Psoas muscle (tissue), 8 donors: ENCODE measurements at places on chromosomes 7 and 10.

DNA sequence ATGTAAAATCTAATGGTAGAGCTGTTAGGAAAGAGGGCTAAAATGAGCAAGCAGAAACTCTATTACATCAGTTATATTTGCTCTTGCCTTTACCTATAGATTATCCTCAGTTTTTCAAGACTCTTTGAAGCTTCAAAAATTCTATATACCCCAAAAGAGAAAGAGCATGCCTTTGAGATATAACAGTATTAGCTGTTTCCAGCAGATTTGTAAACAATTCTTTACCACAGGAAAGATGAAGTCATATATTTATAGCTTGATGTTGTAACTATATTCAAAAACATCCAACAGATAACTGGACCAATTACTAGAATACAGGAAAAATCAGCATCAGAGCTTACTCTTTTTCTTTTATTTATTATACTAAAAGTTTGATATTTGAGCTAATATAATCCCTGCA lies 416.2 kb upstream of the TPK1 start:
- no peak for DNase-seq
- H3K27ac ChIP-seq, result no peak overlapping the region
- no peaks in the 10 kb centered on the region for H3K27me3 ChIP-seq
- H3K4me3 ChIP-seq, result no peak overlapping the region

DNA sequence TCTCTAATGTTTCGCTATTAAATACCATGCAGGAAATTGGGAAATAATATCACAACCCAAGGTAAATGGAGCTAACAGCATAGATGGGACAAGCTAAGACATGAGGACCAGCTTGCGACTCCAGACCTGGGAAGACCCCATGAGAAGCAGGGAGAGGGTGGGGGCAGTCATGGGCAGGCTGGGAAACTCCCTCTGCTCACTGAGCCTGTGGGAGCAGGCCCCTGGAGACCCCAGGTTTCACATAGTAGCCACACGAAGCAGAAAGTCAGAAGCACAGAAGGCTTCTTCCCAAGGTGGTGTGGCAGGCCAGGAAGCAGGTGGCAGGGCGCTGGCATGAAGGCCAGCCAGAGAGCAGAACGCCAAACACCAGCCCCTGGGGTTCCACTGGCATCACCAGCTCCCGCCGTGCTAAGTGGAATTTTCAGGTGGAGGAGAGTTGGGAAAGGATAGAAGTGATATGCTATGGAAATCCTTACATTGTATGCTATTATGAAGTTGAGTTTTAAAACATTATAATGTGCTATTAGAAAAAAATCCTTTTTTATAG lies 99.9 kb upstream of the RNF32 start:
- H3K27me3 ChIP-seq, result no peaks in the 10 kb centered on the region
- no peaks in the 10 kb centered on the region for H3K36me3 ChIP-seq
- DNase-seq, result no peak
- H3K27ac ChIP-seq, result no peak overlapping the region
- no peaks in the 10 kb centered on the region for H3K4me1 ChIP-seq

GRCh38 chr7:153541903-153542302 lies 510.3 kb upstream of the DPP6 start:
- H3K27me3 ChIP-seq, result no peaks in the 10 kb centered on the region
- DNase-seq, result no peak
- H3K4me3 ChIP-seq, result no peak overlapping the region
- H3K27ac ChIP-seq, result no peak overlapping the region

DNA sequence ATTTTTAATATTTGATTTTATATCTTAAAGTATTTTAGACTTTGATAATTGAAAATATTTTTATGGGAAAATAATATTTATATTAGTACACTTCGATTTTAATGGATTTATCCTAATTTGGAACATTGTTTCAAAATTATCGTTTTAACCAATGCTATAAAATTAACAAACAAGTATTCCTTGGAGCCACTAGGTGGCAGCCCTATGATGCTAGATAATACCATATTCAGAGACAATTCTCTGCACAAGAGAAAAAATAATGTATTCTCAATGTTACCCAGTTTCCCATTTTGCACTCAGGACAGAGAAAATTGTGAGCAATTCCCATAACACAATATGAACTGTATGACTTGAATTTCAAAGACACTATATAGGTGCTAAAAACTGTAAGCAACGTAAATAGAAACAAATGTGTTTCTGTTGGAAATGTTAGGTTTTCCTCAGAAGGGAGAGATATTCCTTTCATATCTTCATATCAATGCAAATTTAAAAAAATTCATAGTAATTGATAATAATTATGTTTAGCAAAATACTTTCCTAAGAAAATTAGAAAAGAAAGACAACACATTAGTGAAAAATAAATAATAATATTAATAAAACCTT lies 237.8 kb downstream of the SEMA3E start:
- no peak overlapping the region for H3K27ac ChIP-seq
- H3K36me3 ChIP-seq, result no peaks in the 10 kb centered on the region
- no peaks in the 10 kb centered on the region for H3K4me1 ChIP-seq

DNA sequence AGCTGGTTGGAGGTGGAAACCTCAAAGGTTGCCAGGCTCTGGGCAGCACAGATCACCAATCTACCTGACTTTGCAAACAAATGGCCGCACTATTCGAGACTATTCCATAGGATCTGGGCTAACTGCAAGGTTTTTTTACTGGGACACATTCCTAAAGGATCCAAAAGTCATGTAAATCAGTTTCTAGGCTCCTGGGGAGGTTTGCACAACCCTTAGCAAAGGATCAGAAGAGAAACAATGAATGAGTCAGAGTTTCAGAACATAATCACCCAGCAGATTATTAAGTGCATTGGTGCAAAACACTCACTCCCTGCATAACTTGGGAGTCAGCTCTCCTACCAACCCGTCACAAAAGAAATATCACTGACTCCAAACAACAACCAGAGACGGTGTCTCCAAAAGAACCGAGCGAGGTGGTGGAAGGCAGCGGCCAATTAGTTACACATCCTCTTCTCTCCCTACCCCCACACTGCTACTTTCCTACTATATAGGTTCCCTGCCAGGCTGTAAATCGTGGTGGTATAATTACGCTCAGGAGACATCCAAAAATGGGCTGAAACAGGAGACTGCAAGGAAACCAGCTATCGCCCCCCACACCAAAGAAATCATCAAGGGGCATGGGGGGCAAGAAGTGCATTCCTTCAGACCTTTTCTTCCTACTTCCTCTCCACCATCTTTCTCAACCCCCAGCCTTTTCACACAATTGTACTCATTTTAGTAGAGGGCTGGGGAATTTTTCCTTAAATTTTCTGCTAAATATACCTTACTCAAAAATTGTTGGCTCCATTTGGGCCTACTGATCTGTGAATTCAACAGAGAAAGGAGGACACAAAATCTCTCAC lies 3.2 kb downstream of the UBE2H start:
- H3K4me3 ChIP-seq, result peak overlapping the region; percentile 97
- no peaks in the 10 kb centered on the region for H3K36me3 ChIP-seq
- H3K27ac ChIP-seq, result peak overlapping the region; percentile 98
- no peaks in the 10 kb centered on the region for H3K27me3 ChIP-seq
- peaks cover 28% of the 10 kb centered on the region for H3K4me1 ChIP-seq

- no peaks in the 10 kb centered on the region for H3K4me1 ChIP-seq
- no peaks in the 10 kb centered on the region for H3K36me3 ChIP-seq
- H3K27ac ChIP-seq, result no peak overlapping the region
- no peak for DNase-seq
- no peaks in the 10 kb centered on the region for H3K27me3 ChIP-seq
- no peak overlapping the region for H3K4me3 ChIP-seq
These were observed 97.0 kb downstream of the BMS1 start for GRCh38 chr10:42879380-42880254.

- H3K36me3 ChIP-seq, result no peaks in the 10 kb centered on the region
- no peaks in the 10 kb centered on the region for H3K4me1 ChIP-seq
- H3K27ac ChIP-seq, result no peak overlapping the region
- no peak overlapping the region for H3K4me3 ChIP-seq
These were observed 127.7 kb upstream of the PRR15 start for GRCh38 chr7:29435902-29436301.

GRCh38 chr7:157012113-157012547 lies 1.7 kb upstream of the MNX1 start:
- DNase-seq, result no peak
- H3K4me1 ChIP-seq, result peaks cover 6% of the 10 kb centered on the region
- peaks cover 97% of the 10 kb centered on the region for H3K27me3 ChIP-seq
- H3K36me3 ChIP-seq, result no peaks in the 10 kb centered on the region
- H3K4me3 ChIP-seq, result no peak overlapping the region

DNA sequence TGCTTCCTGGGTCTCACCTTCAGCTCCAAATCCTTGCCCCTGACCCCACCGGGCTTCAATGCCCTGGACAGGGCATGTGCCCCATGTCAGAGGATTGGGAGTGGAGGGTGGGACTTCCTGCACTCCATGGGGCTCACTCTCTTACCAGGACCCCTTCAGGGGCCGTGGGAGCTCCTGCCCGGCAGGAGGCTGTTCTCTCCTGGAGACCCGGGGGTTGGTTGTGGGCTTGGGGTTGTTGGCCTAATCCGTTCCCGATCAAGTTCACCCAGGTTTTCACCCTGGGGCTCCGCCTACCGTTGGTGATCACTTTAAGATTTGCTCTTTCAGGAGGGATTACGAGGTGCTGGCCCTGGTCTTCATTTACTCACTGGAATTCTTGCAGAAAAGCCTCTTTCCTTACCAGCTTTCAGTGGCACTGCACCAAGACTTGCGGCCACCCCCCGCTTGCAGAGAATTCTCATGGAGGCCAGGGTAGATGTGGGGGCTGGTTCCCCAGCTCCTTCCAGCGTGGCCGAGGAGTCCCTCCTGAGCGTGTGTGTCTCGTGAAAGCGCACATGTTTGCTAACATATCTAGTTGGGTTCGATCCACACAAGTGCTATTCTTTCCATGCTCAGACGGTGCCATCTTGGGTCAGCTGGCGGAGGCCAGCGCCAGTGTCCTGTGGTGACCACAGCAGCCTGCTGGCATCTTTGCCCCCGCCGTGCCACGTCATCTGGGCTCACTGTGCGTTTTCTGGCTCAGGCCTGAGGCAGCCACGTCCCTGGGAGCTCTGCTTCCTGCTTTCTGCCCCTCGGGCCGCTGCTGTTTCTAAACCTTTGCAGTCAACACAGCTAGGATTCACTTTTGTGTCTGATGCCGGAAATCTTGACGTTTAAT lies 15.6 kb downstream of the PWWP2B start:
- H3K36me3 ChIP-seq, result no peaks in the 10 kb centered on the region
- H3K4me3 ChIP-seq, result no peak overlapping the region
- peak; percentile 90 for DNase-seq

- H3K4me3 ChIP-seq, result peak overlapping the region; percentile 31
- H3K27ac ChIP-seq, result peak overlapping the region; percentile 74
- no peak for DNase-seq
- H3K36me3 ChIP-seq, result no peaks in the 10 kb centered on the region
- H3K27me3 ChIP-seq, result no peaks in the 10 kb centered on the region
These were observed 24.6 kb downstream of the HIPK2 start for GRCh38 chr7:139753081-139753692.

GRCh38 chr7:41093141-41093540 lies 609.7 kb downstream of the INHBA start:
- H3K4me1 ChIP-seq, result no peaks in the 10 kb centered on the region
- no peak overlapping the region for H3K4me3 ChIP-seq
- H3K27ac ChIP-seq, result no peak overlapping the region
- H3K27me3 ChIP-seq, result no peaks in the 10 kb centered on the region
- H3K36me3 ChIP-seq, result no peaks in the 10 kb centered on the region

- H3K27ac ChIP-seq, result no peak overlapping the region
- H3K4me1 ChIP-seq, result peaks cover 14% of the 10 kb centered on the region
- no peaks in the 10 kb centered on the region for H3K27me3 ChIP-seq
- H3K36me3 ChIP-seq, result no peaks in the 10 kb centered on the region
These were observed 183.7 kb downstream of the RPS24 start for GRCh38 chr10:78217336-78217735.

GRCh38 chr10:12350167-12350872 lies 973 bp downstream of the CAMK1D start:
- peaks cover 9% of the 10 kb centered on the region for H3K27me3 ChIP-seq
- peaks cover 10% of the 10 kb centered on the region for H3K4me1 ChIP-seq
- H3K36me3 ChIP-seq, result no peaks in the 10 kb centered on the region
- DNase-seq, result peak; percentile 56
- H3K27ac ChIP-seq, result no peak overlapping the region

- no peaks in the 10 kb centered on the region for H3K36me3 ChIP-seq
- no peaks in the 10 kb centered on the region for H3K27me3 ChIP-seq
- H3K4me3 ChIP-seq, result no peak overlapping the region
- no peaks in the 10 kb centered on the region for H3K4me1 ChIP-seq
These were observed 967.8 kb upstream of the SORCS1 start for GRCh38 chr10:108132303-108132702.

- H3K4me1 ChIP-seq, result no peaks in the 10 kb centered on the region
- H3K27me3 ChIP-seq, result no peaks in the 10 kb centered on the region
- no peak for DNase-seq
- H3K36me3 ChIP-seq, result no peaks in the 10 kb centered on the region
- H3K4me3 ChIP-seq, result no peak overlapping the region
These were observed 191.5 kb downstream of the OTUD1 start for GRCh38 chr10:23630376-23630775.

DNA sequence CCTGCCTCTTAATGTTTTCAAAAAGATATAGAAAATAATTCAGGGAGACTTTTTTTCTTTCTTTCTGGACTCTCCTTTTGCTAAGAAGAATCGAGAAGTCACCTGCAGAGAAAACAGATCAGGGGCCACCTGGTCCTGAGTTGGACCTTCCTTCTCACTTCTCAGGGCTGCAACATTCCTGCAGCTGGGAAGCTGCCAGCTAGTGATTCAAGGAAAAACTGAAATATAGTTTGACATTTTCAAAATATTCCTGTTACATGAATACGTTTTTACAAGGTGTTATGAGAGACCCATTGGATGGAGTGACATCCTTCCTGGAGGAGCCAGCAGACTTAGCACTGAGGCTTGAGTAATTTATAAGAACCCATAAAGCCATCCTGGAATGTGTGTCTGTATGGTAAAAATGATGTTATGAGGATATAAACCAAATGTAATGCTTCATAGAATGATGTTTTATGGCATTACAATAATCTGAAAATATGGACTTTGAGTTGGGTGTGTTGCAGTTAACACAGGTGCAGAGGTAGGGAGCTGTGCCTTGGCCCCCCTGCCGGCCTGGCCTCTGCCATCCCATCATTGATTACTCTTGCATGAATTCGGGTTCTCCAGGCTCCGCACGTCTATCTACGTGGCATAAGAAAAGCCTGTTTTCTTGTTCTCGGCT lies 149.7 kb downstream of the PAXIP1 start:
- no peak overlapping the region for H3K27ac ChIP-seq
- no peaks in the 10 kb centered on the region for H3K27me3 ChIP-seq
- H3K4me1 ChIP-seq, result no peaks in the 10 kb centered on the region
- H3K4me3 ChIP-seq, result no peak overlapping the region

GRCh38 chr7:29614229-29614628 lies 50.6 kb downstream of the PRR15 start:
- H3K27ac ChIP-seq, result no peak overlapping the region
- DNase-seq, result no peak
- H3K4me3 ChIP-seq, result no peak overlapping the region
- H3K4me1 ChIP-seq, result no peaks in the 10 kb centered on the region

- H3K36me3 ChIP-seq, result no peaks in the 10 kb centered on the region
- no peak for DNase-seq
- H3K27ac ChIP-seq, result no peak overlapping the region
- H3K4me3 ChIP-seq, result no peak overlapping the region
- H3K27me3 ChIP-seq, result no peaks in the 10 kb centered on the region
These were observed 20.9 kb upstream of the PARD3 start for GRCh38 chr10:34835908-34836508.

GRCh38 chr7:139043823-139044812 lies 8.3 kb upstream of the ZC3HAV1L start:
- no peaks in the 10 kb centered on the region for H3K4me1 ChIP-seq
- DNase-seq, result no peak
- H3K36me3 ChIP-seq, result peaks cover 5% of the 10 kb centered on the region
- no peaks in the 10 kb centered on the region for H3K27me3 ChIP-seq
